ENCODE measurements at places on chromosomes 12 and 14. TPM values are rescaled to one million over a fixed set of nuclear protein-coding genes. Genes with fewer than 3 reads are reported as not detected.
A peak's percentile ranks its signal among the peaks of the same experiment; 100 is the strongest.

DNA sequence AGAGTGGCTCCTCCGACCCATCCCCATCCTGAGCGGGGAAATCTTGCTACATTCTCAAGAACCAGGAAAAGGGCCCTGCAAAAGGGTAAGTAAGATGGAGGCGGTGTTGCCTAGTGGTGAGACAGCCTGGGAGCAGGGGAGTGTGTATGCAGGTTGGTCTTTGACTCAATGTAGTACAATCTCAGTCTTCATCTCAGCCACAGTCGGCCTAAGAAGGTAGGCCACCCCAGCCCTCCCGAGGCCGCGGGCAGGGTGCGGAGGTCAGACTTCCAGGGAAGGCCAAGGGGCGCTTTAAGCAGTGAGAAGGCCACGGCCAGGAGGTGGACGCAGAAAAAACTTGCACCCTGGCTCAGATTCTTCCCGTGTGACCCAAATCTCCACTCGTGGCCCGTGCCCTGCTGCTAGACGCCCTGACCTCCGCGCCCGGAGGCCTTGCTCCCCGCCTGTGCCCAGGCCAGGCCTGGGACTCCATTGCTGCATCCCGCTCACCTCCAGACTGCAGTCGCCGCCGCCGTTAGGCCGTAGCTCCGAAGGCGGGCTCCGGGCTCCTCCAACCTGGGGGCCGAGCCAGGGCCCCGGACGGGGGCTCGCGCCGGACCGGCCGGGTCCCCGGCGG is 435 bp downstream of the FOXM1 start:
- DNase-seq, result no peak

GRCh38 chr12:41510470-41510869 is 322.4 kb downstream of the PDZRN4 start:
- no peak for DNase-seq

- DNase-seq, result no peak
Measured at GRCh38 chr12:76685246-76685678, 78.7 kb upstream of the ZDHHC17 start.

MYF5 gene
- total RNA-seq, result not detected

NEUROD4 gene
- total RNA-seq, result not detected

GRCh38 chr14:68784226-68784910 is 8.5 kb downstream of the ZFP36L1 start:
- no peak for DNase-seq

- no peak for DNase-seq
Measured at GRCh38 chr12:89873745-89874144, 165.1 kb upstream of the ATP2B1 start.

- no peak for DNase-seq
Measured at GRCh38 chr12:91098461-91098860, 12.8 kb downstream of the LUM start.

DNA sequence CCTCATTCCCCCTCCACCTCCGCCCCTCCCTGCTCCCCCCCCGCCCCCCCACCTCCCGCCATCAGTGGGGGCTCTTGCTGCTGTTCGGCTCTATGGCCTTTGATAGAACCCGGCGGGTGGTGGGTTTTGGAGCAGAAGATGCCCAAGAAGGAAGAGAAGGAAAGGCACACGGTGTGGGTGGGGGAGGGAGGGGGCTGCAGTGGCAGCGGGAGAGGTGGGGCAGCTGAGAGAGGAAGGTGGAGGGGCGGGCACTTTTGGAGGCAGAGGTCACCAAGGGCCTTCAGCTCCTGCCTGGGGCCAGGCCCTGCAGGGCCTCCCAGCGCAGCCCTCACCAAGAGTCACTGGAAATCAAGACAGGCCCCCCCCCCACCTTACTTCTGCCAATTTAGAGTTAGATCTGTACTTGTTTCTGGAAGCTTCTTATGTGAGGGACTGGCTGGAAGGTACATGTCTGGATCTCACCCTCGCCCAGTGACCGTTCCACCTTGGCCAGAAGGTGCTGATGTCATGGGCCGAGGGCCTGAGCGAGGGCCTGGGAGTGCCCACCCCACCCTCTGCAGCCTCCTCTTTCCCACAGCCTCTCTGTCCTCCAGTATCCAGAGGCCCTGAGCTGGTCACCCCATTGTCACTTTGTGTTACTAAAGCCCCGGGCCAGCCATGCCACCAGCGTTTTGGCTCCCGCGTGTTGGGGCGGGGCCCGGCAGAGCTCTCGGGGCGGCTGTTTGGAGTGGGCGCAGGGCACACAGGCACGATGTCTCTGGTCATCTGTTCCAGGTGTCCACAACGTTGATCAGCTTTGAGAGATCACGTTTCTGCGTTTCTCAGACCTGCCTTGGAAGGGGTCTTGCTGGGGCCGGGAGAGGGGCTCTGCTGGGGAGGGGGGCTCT is 153.9 kb downstream of the KIF26A start:
- no peak for DNase-seq

DNA sequence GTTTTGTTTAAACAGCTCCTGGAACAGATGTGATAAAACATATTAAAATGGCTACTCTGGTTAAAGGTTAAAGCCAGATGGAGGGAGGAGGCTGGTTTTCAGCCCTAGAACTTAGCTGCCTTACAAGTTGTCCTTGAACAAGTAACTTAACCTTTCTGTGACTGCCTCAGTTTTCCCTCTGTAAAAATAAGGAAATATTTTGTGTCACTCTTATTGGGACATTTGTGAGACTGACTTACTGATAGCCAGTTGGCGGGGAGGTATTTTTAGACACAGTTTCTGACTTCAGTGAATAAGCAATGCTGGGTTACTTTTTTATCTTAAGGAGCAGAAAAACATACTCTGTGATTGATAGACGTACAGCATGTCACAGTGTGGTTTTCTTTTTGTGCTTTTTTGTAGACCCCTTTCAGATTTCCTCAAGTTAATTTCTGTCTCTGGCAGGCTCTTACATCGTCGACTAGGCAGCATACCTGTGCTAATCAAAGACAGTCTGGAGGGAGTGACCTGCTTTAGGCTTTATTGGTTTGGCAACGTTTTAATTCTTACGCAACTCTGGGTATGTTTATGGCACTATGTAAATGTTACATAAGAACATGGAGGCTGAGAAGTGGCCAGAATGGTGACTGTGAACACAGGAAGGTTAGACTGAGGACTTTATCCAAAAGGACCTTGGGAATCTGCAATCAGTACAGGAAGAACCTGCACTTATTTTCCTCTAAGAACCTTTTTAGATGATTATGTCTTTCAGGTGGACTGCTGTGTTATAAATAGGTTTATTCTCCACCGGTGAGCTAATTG is 3.3 kb downstream of the ACVR1B start:
- DNase-seq, result no peak

DNA sequence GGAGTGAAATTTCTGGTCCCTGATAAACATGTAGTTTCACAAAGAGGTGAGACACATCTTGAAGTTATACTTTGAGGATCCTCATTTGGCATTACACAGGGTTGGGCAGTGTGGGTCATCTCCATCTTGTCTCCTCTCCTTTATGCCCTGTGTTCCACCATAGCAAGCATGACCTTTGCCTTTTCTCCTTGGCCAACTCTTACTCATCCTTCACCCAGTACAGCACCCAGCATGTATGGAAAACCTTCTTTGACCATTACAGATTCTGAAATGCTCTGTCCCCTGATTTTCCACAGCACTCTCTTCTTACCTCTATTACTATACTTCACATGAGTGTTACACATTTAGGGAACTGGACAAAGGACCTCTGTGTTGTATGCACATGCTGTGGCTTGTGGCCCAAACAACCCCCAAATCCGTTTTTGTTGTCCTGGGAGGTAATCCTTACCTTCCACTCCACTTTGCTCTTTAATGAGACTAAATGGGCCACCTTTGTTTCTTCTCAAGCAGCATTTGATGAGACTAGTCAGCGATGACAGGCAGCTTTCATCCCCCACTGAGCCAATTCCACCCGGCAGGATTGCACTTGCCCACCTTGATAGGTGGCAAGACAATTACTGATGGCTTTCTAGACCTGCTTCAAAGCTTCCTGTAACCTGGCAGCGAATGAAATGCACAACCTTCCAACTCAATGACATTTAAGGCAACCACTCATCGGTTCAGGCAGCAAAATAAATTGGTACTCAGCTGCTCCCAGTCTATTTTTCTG is 163.5 kb downstream of the MON2 start:
- DNase-seq, result no peak

- DNase-seq, result no peak
Measured at GRCh38 chr12:19528750-19529149, 89.5 kb downstream of the AEBP2 start.

GPR84 gene
- 0.57 TPM for total RNA-seq

DNA sequence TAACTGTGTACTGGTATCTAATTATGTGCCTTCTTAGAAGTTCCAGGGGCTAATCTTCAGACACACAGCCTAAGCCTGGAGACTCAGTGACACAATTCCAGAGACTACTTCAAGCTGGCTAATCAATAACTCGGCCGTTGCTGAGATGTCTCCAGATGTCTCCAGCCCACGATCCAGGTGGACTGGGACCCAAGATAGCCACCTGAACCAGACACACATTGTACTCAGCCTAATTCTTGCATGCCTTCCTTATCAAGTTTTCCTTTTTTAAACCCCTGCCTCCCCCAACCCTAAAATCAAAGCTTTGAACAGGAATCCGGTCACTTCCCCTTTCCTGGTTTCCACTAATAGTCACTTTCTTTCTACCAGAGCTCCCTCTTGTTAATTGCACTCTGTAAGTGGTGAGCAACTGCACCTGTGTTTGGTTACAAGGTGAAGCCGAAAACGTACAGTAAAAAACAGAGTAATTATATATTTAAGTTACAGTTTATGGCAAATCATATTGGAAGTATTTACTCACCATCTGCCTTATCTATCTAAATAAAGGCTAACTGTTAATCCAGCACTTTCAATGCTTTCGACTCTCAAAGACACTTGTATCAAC is 39.8 kb upstream of the PTGDR start:
- no peak for DNase-seq

DNA sequence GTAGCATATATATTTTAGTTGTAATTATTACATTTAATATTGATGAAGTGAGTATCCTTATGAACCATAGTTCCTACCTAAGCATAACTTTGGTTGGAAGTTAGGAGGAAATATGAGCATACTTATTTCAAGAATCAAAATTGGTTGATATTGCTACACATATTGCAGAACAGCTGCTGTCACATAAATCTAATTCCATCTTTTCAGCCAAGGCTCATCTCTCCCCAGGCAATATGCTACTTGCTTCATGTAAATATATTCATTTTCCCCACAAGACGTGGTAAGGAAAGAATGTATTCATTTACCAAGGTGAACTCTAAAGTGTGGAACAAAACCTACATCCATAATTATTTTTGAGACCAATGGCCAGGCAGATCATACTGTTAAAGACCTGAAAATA is 62.5 kb upstream of the HIF1A start:
- DNase-seq, result no peak

- DNase-seq, result no peak
Measured at GRCh38 chr14:57709909-57710308, 156.0 kb downstream of the SLC35F4 start.

DNA sequence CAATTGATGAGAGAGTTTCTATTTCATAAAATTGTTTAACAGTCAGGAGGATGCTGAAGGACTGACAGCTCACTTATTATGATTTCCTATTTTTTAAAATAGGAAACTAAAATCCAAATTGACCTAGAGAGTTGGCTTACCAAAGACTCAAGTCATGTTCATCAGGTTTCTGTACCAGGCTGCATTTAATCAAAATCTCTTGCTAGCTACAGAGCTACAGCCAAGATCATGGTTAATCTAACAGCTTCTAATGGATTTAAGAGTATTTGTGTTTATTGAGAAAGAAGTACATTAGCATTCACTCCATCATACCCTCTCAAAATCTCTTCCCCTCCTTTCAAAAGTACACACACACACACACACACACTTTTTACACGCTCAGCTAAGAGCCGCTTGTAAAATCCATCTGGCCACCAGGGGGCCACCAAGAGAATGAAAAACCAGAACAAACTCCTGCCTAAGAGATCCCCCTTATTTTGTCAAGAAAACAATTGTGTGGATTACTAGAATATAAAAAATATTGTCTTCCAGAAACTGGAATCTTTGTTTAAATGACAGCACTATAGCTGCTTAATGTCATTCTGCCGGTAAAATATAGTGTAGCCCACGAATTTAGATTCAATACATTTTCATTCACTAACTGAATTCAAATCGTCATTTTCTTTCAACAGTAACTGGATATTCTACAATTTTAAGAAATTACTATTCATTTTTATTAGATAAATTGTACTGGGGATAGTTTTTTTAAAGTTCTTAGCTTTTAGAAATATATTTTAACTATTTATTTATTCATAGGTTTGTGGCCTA is 334.0 kb downstream of the BTG1 start:
- peak; percentile 44 for DNase-seq

DNA sequence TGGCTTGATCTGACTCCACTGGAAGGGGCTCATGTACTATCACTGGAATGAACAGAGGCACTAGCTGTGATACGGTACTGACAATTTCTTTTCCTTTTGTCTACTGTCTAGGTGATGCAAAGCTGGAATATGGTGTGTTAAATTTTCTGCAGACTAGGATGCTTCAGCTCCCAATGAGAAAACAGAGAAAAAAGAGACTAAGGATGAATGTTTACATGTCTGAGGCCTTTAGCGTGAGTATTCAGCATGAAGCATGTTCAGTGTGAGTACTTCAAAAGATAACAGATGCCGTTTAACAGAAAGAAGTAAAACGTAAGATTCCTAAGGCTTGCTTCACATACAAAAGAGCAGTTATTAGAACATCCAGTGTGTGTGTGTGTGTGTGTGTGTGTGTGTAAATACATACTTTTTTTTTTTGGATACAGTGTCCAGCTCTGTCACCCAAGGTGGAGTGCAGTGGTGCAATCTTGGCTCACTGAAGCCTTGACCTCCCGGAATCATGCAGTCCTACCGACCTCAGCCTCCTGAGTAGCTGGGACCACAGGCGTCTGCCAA is 92.3 kb upstream of the FERMT2 start:
- no peak for DNase-seq

PFDN5 gene
- total RNA-seq, result 600 TPM

TMPRSS12 gene
- not detected for total RNA-seq

ABHD12B gene
- not detected for total RNA-seq

- no peak for DNase-seq
Measured at GRCh38 chr12:75982169-75982564, 49.4 kb downstream of the PHLDA1 start.

HECTD1 gene
- total RNA-seq, result 181 TPM

AKAP3 gene
- total RNA-seq, result 2.6 TPM

ANO2 gene
- not detected for total RNA-seq

- DNase-seq, result no peak
Measured at GRCh38 chr12:27424631-27425230, 21.8 kb upstream of the SMCO2 start.

CLEC9A gene
- total RNA-seq, result not detected

OTX2 gene
- total RNA-seq, result not detected

DNA sequence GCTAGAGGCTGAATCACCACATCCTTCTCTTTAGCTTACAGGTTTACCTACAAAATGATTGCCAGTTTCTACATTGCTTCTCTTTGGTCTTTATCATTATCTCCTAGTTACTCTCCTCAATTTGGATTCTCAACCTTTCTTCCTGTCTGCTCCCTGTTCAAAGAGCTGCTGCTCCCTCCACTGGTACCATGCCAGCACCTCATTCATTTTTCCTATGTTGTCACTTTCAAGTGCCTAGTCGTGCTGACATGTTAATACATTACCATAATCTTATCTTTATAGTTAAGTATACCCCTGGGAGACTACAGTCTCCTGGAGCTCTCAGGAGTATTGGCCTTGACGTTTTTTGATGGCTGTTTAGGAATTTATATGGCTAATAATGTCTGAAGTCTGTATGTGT is 14.2 kb downstream of the FRS2 start:
- no peak for DNase-seq

All from T-helper 17 cell (primary cell).